ENCODE measurements at places on chromosomes 13 and 19.

DNA sequence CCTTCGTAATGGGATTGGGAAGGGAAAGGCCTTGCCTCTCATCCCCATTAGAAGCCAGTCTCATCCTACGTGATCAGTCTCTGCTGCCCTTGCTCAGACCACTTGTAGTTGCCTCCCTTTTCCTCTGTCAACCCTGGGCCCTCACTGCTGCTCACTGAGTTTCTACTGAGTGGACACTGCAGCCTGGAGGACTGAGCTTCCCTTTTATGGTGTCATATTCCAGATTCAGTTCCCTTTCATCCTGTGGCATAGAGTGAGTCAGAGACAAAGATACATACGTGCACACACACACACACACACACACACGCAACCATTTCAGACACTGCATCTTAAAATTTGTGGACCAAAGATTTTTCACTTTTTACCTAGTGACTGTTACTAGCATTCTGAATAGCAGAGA is 56.6 kb downstream of the COG3 start:
- DNase-seq, result no peak

DNA sequence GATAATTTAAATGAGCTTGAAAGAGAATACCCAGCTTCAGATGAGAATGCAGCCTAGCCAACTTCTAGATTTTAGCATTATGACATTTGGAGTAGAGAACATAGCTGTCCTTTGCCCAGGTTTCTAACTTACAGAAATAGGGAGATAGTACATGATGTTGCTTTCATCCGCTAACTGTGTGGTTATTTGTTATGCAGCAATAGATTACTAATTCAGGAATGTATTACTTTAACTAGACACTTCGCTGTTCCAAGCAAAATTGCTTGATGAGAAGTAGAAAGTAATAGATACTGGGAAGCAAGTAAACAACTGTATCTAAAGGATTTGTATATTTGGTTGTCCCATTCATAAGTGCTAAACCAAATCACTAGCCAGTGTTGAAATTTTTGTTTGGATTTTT is 790.9 kb upstream of the PRR20A start:
- DNase-seq, result no peak

DNA sequence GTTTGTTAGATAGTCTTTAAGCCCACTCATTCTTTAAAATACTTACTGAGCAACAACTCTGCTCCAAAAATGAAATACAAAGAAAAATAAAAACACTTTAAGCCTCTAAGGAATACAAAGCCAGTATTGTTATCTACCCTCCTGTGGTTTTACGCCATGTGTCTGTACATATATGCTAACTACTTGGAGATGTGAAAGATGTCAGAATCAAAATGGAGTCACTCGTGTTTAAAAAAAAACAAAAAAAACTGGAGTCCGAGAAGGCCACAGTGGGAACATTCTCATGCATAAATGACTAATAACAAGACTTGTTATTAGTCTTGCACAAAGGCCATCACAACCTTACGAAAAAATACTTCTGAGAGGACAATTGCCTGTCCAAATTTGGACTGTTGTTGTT is 393.1 kb downstream of the TBC1D4 start:
- DNase-seq, result no peak

DNA sequence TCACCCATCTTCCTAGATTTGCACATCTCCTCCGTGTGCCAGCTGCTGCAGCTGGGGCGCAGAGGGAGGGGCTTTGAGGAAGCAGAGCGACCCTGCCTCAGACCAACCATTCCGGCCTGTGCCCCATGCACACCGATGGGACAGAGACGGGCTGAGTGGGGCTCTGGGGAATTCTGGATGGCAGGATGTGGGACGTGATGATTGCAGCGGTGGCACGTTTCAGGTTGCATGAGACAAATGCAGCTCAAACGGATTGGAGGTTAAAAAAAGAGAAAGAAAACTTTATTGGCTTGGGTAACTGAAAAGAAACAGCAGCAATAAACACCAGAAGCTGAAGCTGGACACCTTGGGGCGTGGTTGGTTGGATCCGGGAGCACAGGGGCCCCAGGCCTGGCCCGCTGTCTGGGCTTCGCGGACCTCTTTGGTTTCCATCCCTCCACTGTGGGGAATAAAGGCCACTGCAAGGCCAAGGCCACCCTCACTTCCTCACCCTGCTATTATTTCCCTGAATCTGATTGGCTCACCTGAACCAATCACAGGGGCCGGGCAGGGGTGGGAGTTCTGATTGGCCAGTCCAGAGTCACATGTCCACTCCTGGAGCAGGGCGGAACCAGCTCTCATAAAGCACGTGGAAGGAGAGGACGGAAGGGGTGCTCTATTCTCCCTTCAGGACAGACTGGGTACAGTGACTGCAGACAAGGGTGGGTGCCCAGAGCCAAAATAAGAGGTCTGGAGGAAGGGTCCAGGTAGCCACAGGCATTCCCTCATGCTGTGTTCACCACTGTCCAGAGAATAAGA is 6.1 kb upstream of the ZNF787 start:
- DNase-seq, result no peak

GRCh38 chr13:114122591-114123211 is 9.7 kb downstream of the RASA3 start:
- DNase-seq, result no peak

GRCh38 chr19:2607712-2608601 is 94.5 kb downstream of the GNG7 start:
- DNase-seq, result peak; percentile 58

GRCh38 chr19:48636859-48637448 is at the start of gene DBP:
Gene DBP, minus strand, starts transcription at chr19:48637379. Its CDS starts 385 bp downstream, at chr19:48636994.
- DNase-seq, result no peak

- no peak for DNase-seq
These were observed 165.2 kb downstream of the SHISA2 start for GRCh38 chr13:25886438-25887214.

GRCh38 chr13:32537580-32538142 is 934 bp downstream of the N4BP2L2 start:
- DNase-seq, result no peak

DNA sequence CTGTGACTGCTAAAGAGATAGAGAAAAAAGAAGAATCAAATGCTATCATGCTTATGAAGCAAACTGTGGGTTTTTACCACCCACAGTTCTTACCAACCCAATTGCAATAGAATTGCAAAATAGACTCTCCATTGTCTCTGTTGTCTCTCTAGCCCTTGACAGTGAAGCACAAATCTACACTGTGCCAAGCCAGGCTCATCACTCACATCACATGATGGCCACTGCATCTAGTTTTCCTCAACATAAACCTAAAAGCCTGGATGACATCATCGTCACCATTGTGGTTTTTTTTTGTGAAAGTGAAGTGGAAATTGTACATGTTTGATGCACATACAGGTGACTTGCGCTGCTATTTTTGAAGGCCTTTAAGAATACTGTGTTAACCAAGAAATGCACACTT is 56.1 kb downstream of the KL start:
- DNase-seq, result no peak

Data from T-helper 2 cell (primary cell).